ENCODE measurements at places on chromosomes 3 and 15. TPM values are rescaled to one million over a fixed set of nuclear protein-coding genes. Genes with fewer than 3 reads are reported as not detected.

AMIGO3 gene
- total RNA-seq, result not detected

MAN2C1 gene
- total RNA-seq, result 198 TPM

C3orf20 gene
- 0.49 TPM for total RNA-seq

GRK7 gene
- 0.98 TPM for total RNA-seq

FEZF2 gene
- total RNA-seq, result not detected

UBE3A gene
- total RNA-seq, result 71.9 TPM

PLA2G4D gene
- 26.5 TPM for total RNA-seq

PCSK6 gene
- total RNA-seq, result 7.4 TPM

ITGA11 gene
- total RNA-seq, result 15.5 TPM

CCR3 gene
- not detected for total RNA-seq

LIPH gene
- 2.7 TPM for total RNA-seq

MOBP gene
- not detected for total RNA-seq

RETNLB gene
- total RNA-seq, result not detected

KPNA1 gene
- total RNA-seq, result 54.0 TPM

MPI gene
- 43.2 TPM for total RNA-seq

BOC gene
- total RNA-seq, result 93.1 TPM

HYAL1 gene
- total RNA-seq, result 17.7 TPM

Measured in vagina (tissue), 2 donors.